ENCODE measurements at places on chromosomes 2 and 18.

DNA sequence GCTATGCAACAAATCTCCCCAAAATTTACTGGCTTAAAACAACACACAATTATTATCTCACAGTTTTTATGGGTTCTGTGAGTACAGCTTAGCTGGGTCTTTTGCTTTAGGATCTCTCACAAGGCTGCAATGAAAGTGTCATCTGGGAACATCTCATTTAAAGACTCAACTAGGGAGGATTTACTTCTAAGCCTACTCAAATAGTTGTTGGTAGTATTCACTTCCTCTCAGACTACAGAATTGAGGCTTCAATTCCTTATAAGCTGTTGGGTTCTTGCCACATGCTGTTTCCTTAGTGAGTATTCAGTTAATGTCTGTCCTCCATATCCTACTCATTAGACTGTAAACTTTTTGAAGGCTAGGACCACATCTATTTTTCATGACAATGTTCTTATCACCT, 72.3 kb downstream of the MDH1 start:
- DNase-seq: no peak

GRCh38 chr2:107078584-107078983, 192.6 kb upstream of the ST6GAL2 start:
- no peak for DNase-seq

- DNase-seq: peak; percentile 61
Observed at GRCh38 chr2:73072129-73072395, 550 bp upstream of the SFXN5 start.

GRCh38 chr2:26562811-26563645, 78.1 kb downstream of the CIB4 start:
- DNase-seq: no peak

DNA sequence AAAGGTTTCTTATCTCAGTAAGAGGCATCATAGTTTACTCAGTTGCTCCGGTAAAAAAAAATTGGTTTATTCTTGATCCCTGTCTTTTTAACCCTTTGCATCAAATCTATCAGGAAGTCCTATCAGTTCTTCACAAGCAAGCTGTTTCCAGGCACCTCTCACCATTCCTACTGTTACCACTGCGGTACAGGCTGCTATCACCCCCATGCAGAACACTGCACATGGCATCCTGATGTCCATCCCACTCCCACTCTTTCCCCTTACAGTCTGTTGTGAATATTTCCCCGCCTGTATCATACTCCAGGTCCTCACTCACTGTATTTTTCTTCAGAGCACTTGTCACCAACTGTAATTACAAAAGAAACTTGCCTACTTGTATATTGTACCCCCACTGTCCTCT, 5.3 kb upstream of the CNRIP1 start:
- DNase-seq: no peak

All from GM13976 (cell line).